ENCODE measurements at places on chromosomes 12 and 14.

- no peak for DNase-seq
Measured at GRCh38 chr14:100603341-100604120, 16.3 kb upstream of the BEGAIN start.

DNA sequence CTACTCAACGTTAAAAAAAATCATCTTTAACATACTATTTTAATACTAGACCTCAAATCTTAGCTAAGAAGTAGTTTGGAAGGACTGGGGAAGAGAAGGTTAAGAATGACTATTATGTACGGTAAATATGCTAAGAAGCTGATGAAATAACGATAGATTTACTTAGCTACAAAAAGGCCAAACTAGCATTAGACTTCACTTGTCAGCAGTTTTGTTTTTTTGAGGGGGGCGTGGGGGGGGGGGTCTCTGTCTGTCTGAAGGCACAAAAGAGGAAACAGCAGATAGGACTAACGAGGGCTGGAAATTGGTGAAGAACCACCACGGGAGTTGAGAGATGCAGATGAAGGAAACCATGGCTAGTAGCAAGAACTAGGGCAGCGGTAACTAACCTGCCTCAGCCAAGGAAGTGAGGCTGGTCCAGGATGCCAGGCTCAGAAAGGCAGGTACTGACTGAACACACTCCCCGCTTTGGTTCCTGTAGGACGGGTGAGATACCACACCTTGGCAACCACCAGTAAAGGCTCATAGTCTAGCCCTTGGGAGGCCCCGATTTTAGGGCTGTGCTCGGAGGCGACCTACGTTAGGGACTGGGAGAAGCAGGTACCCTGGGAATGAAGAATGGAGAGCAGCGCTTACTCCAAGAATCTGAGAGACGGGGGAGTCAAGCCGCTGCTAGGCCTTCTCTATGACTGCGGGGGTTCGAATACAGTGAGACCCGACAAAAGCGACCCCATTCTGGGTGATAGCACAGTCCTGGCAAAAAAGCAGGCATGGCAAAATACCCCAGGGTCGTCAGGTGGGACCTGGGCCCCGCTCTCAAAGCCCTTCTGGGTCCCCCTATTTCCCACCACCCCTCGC, 675 bp downstream of the NEDD8 start:
- no peak for DNase-seq

- DNase-seq, result no peak
Measured at GRCh38 chr14:94269156-94269555, 23.9 kb downstream of the SERPINA10 start.

- DNase-seq, result no peak
Measured at GRCh38 chr12:32777159-32777558, 21.5 kb upstream of the YARS2 start.

DNA sequence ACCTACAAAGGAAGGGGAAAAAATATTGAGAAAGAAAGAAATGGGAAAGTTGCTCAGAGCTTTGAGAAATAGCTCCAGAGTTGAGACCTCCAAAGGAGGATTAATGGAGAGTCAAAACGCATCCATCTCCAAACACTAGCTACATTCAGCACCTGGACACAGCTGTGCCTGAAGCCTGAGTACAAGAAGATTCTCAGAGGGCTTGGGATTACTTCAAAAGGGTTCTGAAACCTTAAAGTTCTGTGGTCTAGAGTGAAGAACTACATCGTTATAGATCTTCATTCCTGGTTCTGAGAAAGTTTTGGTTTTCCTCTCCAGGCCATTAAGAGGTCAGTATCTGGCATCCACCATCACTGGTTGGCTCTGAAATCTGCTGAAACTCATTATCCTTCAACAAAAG, 10.5 kb upstream of the TMED10 start:
- no peak for DNase-seq

GRCh38 chr12:68497107-68497506, 113.6 kb upstream of the RAP1B start:
- DNase-seq, result no peak

DNA sequence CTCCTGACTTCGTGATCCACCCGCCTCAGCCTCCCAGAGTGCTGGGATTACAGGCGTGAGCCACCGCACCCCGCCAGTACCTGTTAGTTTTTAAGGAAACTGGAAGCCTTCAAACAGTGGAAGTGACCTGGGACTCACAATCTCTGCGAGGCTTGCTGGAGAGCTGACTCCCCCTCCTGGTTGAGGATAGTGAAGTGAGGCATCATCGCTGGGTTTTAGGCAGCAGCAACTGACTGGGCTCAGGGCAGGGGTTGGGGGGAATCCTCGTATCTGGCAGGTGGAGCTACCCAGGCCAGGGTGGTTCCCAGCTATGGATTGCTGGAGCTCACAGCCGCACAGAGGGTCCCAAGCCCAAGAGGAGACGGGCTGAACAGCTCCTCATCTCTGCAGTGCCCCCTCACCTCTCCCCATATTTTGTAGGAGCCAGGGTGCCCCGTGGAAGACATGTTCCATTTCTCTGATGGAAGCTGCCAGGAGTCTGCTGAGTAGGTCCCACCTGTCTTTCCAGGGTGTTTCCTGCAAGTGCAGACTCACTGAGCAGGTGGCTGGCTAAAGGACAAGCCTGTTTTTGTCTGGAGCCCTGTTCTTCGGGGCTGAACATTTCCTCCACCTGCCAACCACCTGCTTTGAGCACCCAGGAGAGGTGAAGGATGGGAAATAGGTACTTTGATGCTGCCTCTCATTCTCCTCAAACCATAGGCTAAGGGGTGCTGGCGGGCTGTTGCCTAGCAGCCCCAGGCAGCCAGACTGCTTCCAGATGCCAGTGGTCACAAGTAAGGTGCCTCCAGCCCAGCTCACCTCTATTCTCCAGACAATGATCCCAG, 3.1 kb downstream of the AVIL start:
- DNase-seq, result no peak

GRCh38 chr12:7884689-7885088, 12.0 kb upstream of the SLC2A14 start:
- no peak for DNase-seq

DNA sequence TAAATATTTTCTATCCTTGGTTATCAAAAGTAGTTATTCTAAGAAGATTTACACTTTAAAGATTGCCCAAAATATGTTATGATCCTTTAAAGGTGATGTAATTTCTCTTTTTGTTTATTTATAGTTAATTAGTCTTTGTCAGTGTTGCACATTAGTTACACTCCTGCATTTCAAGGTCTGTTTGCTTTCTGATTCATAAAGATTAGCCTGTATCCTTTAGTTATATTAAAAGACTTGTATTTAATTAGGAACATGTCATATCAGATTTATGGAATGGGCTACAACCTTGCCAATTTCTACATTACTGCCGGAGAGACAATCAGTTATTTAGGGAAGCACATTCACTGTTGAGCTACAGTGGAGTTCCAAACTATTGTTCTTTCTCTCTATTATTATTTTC, 3.5 kb downstream of the EPYC start:
- DNase-seq, result no peak

GRCh38 chr12:116975779-116976393, 65.1 kb downstream of the FBXW8 start:
- DNase-seq, result no peak
